ENCODE measurements at places on chromosomes 12 and 14.

GRCh38 chr12:118781692-118782091, 199.6 kb upstream of the SRRM4 start:
- DNase-seq, result no peak

- DNase-seq, result no peak
Measured at GRCh38 chr14:73775339-73776193, 61.4 kb upstream of the PNMA1 start.

GRCh38 chr12:630656-631632, 32.3 kb downstream of the NINJ2 start:
- no peak for DNase-seq

DNA sequence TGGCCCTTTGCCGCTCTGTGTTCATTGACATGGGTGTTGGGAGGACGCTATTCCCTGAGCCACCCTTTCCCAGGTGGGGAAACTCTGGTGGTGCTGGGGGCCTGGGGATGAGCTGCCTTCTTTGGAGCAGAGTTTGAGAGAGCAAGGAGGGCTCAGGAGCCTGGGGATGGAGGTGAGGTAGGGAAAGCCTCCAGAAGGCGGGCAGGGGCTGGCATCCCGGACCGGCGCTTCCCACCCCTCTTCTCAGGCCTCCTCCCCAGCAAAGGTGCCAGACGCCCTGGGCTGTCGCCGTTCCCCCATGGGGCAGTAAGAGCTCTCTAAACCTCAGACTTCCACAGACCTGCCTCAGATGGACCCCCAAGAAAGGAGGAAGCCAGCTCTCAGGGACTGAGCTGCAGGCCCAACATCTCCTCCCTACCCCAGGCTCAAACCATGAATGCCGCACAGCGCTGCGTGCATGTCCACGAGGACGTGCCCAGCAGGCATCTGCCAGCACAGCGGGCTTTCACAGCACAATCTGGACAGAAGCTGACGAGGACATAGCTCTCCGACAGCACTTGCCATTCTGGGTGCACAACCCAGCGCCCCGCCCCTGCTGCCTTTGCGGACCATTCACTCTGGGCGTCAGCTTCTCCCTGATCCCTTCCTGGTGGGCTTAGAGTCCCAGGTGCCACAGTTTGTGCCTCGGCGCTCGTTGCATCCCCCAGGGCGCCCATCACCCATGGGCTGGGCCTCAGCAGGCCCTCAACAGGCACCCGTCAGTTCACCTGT, 14.9 kb upstream of the TTC7B start:
- DNase-seq, result no peak

- DNase-seq, result no peak
Measured at GRCh38 chr14:75018694-75019093, 16.0 kb downstream of the EIF2B2 start.

DNA sequence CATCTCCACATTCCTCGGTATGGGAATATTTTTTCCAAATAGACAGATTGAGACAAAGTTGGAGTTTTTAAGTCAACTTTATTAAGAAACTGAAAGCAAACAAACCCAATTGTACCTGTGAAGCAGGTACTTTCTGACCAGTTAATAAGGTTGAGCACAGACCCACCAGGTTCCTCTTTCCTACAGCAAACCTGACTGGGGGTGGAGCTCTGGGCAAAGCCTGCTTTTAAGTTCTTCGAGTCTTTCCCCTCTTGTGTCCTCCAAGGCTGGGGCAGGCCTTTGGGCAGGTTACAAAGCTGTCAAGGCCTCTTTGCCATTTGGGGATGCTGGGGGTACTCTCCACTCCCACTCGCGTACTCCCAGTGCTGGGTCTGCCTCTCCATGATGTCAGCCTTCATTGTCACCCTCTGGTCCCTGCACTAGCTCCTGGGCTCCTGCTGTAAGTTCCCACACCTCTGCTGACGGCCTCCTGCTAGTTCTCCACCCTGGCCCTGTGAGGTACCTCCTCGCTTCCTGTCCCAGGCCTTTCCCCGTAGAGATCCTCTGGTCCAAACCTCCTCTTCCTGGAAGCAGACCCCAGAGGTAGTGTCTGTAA, 3.2 kb downstream of the KCNH3 start:
- DNase-seq, result no peak

DNA sequence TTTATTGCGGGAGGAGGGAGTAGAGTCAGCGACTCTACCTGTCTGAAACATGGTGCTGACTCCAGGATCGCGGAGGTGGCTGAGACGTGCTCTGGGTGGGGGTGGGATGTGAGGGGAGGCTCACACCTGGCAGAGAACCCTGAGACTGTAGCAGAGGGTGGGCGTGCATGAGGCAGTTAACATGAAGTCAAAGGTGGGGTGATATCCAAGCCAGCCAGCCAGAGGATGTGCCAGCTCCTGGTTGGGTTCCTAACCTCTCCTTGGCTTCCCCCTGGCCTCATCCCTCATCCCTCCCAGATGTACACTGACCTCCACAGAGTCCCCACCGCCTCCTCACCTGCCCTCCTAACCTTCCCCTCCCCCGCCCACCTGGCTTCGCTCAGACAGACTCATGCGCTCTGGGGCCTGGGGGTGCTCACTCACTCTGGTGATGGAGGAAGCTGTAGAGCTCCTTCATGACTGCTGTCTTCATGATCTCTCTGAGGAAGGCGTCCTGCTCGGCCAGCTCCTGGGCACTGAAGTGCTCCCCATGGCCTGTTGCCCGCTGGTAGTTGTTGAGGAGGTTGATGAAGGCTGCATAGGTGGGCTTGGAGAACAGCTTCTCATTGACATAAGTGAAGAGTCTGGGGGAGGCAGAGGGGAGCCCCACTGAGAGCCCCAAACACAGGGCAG, 9.3 kb downstream of the ENDOU start:
- no peak for DNase-seq

DNA sequence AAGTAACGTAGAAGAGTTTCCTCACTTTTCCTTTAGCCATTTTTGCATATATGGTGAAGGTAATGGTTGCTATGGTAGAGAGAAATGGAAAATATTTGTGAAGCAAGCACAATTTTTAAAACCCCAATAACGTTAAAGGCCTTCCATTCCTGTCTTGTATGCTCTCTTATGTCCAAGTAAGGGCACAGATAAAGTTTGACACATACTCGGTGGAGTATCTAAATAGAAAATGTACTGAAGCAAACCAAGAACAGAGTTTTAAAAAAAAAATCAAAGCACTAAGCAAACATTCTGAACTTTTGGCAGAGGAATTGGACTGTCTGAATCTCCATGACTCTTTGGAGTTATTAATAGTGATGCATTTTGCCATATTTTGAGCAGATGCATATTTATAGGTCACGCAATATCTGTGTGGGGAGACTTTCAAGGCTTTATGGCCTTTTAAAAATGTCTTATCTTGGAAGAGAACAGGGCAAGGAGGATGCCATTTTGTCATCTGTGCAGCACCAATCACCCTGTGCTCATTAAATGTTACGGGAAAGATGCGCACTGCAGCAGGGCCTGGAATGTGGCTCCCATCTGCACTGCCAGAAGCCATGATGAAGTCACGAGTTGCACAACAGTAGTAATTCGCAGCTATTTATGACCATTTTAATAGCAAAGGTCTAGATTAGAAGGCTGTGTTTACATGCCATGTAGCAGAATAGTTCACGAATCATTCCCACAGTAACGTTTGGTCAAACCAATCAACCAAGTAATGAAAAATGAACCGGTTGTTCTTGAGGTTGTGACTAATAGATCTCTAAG, 23.3 kb upstream of the AMIGO2 start:
- DNase-seq, result peak; percentile 85

- DNase-seq, result no peak
Measured at GRCh38 chr12:98489176-98489575, 26.2 kb upstream of the TMPO start.

- DNase-seq, result no peak
Measured at GRCh38 chr12:101039848-101040531, 170.0 kb downstream of the SLC5A8 start.

GRCh38 chr12:55830601-55831446, 1.4 kb upstream of the DNAJC14 start:
- peak; percentile 41 for DNase-seq

GRCh38 chr14:51304941-51305340, 64.9 kb downstream of the TMX1 start:
- DNase-seq, result peak; percentile 90

GRCh38 chr12:9750276-9751203, 10.2 kb downstream of the CD69 start:
- peak; percentile 12 for DNase-seq

DNA sequence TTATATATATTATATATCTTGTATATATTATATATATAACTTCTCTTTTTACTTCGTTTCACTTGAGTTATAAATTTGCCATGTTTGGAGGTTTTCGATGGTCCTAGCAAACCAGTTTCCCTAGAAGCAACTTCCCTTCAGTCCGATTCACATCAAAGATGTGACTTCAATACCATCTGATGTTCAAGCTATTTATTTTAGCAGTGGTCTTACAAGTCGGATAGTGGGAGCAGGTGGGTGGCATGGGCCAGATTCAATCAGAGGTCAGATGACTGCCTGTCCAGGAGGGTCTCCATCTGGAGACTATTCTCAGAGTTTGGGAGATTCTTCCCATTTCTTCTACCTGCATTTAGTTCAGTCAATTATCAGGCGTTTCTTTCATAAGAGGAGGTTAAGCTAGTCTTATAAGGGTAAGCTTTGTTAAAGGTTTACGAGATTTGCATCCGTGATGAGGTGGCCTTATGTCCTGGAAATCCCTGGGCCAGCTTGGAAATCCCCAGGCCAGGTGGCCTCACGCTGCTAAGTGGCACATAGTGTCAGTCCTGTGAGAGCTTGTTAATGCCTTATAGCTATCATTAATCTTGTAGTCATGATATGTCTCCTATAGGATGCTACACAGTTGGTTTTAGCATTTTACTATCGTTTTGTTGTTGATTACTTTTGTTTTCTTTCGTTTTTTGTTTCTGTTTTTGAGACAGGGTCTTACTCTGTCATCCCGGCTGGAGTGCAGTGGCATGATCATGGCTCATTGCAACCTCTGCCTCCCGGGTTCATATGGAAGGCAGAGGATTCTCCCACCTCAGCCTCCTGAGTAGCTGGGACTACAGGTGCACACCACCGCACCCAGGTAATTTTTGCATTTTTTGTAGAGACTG, 145.8 kb downstream of the BICD1 start:
- no peak for DNase-seq

DNA sequence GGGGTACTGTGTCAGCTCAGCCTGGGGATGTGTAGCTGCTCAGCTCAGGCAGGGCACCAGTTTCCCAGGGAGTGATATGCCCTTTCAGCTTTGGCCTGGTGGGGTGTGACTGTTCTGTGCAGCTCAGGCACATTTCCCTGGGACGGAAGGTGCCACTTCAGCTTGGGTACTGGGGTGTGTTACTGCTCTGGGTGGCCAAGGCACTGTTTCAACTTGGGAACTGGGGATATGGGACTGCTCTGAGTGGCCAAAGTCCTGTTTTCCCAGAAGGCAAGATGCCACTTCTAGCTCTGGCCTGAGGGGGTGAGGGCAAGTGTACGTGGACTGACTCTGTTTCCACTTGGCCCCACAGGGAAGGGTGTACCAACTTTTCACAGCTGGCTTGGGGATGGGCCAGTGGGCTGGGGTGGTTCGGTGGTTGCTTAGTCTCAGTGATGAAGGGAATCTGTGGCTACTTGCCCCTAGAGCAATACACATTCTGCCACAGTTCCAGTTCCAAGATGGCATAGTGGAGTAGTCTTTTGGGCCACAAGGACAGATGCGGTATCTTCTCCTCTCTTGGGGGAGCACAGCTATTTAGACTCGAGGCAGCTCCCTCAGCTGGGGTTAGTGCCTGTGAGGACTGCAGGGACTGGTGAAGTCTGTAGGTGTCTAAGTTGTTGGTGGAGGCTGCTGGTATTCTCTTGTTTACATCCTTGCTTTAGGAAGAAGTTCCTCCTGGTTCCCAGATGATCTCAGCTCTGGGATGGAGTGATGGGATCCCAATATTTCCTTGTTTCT, 26.4 kb downstream of the TBC1D15 start:
- no peak for DNase-seq

Measured in skeletal muscle cell (primary cell).